ENCODE measurements at places on chromosomes 1 and 21. TPM values are rescaled to one million over a fixed set of nuclear protein-coding genes. Genes with fewer than 3 reads are reported as not detected.
A peak's percentile ranks its signal among the peaks of the same experiment; 100 is the strongest.

DNA sequence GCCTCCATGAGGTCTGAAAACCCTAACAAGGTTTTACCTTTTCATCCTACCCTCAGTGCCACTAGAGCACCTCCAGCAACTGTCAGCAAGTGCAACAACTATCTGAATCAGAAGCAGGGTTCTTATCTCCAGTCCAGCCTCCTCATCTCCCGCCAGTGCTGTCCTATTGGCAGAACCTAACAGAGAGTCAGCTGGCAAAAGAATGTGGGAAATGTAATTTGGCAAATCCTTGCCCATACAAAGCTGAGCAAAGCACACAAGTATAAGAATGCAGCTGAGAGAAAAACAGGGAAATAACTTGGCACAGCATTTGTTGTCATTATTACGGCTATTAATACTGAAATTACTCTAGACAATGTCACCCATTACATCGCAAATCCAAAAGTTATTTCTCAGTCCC lies 124.2 kb downstream of the ATP6V1G3 start:
- no peak for DNase-seq

DNA sequence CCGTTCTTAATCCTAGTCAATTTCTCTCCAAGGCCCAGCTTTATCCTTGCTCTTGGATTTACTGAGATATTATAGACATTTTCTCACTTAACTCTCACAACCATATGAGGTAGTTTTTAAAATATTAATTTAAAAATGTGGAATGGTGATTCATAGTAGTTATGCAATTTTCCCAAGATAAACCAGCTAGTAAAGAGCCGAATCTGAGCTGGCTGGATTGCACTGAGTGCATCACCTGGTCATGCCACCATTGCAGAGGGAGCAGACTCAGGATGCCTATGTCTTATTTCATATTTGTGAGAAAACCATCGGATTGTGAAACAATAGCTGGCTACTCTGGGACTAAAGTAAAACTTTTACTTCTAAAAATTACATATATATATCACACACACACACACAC lies 494.0 kb downstream of the KCNT2 start:
- DNase-seq = no peak

- DNase-seq = no peak
Observed at GRCh38 chr1:183278739-183279591, 92.9 kb downstream of the LAMC2 start.

- no peak for DNase-seq
Observed at GRCh38 chr1:236067854-236068454, 3.1 kb upstream of the NID1 start.

The OR2L3 gene
- total RNA-seq = not detected

The PGBD5 gene
- total RNA-seq = 18.4 TPM

The STX12 gene
- total RNA-seq = 11.0 TPM

DNA sequence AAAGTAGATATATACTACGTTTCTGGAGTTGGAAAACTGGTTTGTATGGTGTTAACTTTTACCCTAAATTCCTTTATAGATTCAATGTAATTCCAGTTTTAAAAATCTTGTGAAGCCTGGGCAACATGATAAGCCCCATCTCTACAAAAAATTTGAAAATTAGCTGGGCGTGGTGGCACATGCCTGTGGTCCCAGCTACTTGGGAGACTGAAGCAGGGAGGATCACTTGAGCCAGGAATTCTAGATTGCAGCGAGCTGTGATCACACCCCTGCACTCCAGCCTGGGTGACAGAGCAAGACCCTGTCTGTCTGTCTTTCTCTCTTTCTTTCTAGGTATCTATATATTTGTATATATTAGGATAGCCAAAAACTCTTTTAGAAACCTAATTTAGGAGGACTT lies 141.9 kb downstream of the CLEC20A start:
- no peak for DNase-seq

DNA sequence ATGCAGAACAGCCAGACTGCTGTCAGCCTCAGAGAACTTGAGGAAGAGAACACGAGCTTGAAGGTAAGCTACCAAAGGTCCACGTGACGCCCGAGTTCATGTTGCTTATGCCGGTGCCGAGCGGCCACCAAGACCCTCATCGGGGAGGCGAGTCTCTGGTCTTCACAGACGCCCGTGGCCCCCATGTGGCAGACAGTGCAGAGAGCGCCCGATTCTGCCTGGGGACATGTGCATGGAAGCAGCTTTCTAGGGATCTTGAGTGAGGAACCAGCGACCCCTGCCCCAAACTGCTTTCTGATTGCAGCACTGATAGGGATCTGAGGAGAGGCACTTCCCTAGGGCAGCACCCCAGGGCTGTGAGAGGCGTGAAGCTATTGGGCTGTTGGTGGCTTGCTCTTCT lies 56.3 kb upstream of the DIP2A start:
- no peak for DNase-seq

DNA sequence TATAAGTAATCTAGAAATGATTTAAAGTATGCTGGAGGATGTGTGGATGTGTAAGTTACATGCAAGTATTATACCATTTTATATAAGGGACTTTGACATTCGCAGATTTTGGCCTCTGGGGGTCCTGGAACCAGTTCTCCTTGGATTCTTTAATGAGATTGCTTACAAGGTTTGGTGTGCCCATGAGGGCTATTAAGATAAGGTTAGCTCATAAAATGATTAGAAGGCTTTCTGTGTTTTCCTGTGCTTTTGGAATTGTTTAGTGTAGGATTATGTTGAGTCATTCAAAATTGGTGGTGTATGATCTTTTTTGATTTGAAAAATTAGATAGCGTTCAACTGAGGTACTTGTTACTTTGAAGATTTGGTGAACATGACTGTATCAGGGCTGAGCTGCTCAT lies 5.6 kb downstream of the USP25 start:
- DNase-seq = no peak

DNA sequence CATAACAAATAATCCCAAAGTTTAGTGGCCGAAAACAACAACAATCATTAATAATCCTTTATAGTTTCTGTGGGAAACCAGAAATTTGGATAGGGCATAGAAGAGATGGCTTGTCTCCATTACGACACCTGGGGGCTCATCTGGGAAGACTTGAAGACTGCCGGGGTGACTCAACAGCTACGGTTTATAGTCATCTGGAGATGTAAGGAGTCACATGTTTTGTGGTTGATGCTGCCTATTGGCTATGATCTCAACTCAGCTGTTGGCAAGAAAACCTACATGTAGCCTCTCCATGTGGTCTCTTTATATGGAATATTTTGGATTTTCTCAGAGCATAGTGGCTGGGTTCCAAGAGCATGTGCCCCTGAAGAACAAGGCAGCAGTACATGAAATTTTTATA lies 29.3 kb upstream of the TSPAN2 start:
- DNase-seq = no peak

The LCE1C gene
- not detected for total RNA-seq

The UBE2U gene
- total RNA-seq = not detected

DNA sequence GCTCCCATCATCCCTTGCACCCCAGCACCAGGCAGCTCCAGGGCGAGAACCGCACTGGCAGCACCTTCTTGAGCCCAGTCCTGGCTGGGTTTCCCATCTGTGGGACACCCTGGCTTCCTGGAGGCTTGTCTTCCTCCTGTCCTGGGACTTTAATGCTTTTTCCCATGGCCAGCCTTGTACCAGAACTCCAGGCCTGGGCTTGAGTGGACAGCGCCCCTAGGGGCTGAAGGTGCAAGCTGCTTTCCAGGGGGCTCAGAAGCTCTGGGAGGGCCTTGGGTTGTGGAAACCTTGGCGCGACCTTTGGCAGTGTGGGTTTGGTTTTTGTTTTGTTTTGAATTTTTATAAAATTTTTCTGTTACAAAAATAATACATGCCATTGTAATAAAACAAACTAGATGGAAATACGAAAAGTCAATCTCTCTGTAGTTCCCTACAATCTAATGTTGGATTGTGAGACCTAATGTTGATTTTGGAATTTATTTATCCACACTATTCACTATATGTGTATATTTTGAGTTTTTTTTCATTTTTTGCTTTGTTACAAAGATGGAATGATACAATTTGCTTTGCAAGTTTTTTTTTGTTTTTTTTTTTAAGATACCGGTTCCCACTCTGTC lies 33.8 kb upstream of the RPL11 start:
- peak; percentile 91 for DNase-seq

DNA sequence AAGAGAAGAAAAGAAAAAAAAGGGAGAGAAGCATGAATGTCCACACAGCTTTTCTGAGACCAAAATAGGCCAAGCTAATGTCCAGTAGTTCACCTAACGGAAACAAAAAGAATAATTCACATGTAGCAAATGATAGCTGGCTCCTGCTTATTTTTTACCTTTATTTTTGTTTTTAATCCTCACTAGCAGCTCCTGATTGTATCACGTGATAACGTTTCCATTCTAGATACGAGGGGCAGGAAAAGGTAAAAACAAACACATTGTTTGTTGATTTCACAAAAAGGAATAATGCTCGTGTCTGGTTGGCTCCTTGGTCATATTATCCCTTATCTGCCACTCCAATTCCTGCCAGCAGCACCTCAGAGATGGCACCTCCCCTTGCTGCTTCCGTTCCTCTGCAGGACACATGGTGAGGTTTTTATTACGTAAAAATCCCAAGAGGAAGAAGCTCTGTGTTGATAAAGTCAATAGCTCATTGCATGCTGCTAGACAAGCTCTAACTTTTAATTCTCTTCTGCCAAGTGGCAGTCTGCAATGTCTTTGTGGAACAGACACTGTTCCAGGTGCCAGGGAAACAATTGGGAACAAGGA lies 201.7 kb downstream of the CRB1 start:
- no peak for DNase-seq

- DNase-seq = no peak
Observed at GRCh38 chr21:44018813-44019567, 6.9 kb downstream of the TRAPPC10 start.

GRCh38 chr1:177305040-177306018 lies 134.6 kb downstream of the BRINP2 start:
- DNase-seq = no peak

The GABPB2 gene
- 1.9 TPM for total RNA-seq

GRCh38 chr1:23562137-23562876 lies 3.0 kb upstream of the ID3 start:
- DNase-seq = peak; percentile 87

The PRRX1 gene
- not detected for total RNA-seq

- no peak for DNase-seq
Observed at GRCh38 chr1:112508278-112509004, at the start of gene WNT2B. TSS of gene WNT2B (plus strand) at chr1:112508965. CDS start at chr1:112509263, 298 bp downstream.

GRCh38 chr1:93600663-93601062 lies 81.0 kb downstream of the BCAR3 start:
- DNase-seq = no peak

DNA sequence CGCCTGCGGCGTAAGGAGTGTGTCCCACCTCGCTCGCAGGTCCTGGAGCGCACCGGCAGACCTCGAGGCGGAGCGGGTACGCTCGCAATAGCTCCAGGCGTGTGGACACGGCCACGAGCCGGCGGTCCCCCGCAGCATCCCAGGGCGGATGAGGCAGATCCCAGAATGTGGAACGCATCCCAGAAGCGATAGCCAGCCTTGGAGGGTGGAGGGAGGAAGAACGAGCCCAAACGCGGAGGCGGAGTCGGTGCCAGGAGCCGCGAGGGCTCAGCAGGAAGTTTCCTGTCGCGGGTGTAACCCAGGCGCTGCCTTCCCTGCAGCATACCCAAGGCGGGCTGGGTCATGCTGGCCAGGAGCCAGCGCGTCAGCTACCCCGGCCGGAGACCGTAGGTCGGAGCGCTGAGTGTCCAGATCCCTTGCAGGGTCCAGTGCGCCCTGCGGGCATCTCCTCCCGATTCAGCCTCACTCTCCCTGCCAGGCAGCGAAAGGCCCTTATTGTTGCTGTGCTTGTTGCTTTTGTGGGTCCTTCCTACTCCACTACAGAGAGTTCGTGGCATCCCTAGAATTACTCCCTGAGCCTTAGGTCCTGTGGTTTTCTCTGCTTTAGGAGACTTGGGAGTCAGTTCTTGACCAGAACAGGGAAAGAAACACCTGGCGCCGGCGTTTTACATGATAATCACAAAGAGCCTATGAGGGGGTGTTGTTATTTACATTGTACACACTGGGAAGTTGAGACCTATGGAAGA lies 27.7 kb downstream of the STYXL2 start:
- peak; percentile 80 for DNase-seq

GRCh38 chr1:24190983-24191461 lies 3.9 kb upstream of the IFNLR1 start:
- DNase-seq = no peak

The LCE1D gene
- total RNA-seq = not detected

GRCh38 chr1:193685986-193686385 lies 499.6 kb upstream of the B3GALT2 start:
- no peak for DNase-seq

GRCh38 chr1:68673771-68674170 lies 176.9 kb upstream of the DEPDC1 start:
- DNase-seq = no peak

GRCh38 chr1:18632783-18633421 lies 2.3 kb downstream of the PAX7 start:
- peak; percentile 72 for DNase-seq

DNA sequence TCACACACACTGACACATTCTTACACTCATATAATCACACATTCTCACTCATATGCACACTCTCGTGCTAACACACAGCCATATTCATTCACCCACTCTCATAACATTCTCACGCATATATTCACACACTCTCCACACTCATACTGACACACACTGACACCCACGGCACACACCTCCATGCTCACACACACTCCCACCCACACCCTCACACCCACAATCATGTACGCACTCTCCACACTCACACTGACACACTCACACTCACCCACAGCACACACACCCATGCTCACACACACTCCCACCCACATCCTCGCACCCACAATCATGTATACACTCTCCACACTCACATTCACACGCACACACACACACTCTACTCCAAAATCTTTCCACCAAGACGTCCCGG lies 38.2 kb downstream of the SYF2 start:
- DNase-seq = no peak

GRCh38 chr1:98523256-98523655 lies 138.3 kb upstream of the SNX7 start:
- DNase-seq = no peak

- no peak for DNase-seq
Observed at GRCh38 chr1:43415901-43416300, 26.2 kb downstream of the SZT2 start.

DNA sequence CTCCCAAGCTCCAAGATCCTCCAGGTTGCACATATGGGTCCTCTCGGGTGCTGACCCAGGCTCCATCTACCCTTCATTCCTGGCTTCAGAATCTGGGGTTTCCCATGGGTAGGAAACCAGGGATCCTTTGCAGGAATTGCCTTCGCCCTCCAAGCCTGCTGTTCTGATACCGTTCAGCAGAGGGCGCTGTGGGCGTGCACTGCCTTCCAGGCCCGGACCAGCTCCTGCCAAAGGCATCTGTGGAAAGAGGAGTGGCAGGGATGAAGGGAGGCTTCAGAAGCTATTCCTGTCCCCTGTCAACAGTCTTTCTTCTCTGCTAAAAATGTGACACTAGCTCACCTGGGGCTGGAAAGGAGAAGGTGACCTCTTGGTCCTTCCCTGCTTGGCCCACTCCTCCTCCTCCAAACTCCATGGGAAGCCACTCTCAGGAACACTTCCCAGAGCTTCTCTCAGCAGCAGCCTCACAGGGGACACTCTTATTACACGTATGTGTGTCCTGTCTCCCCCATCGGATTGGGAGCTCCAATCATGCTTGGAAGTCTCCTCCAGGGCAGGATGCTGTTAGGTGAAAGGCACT lies 71.2 kb downstream of the VWA5B1 start:
- peak; percentile 54 for DNase-seq

The IRF2BP2 gene
- 68.9 TPM for total RNA-seq

- peak; percentile 39 for DNase-seq
Observed at GRCh38 chr21:38159355-38159754, 97.4 kb upstream of the KCNJ15 start.
